ENCODE measurements at places on chromosomes 2 and 18.

DNA sequence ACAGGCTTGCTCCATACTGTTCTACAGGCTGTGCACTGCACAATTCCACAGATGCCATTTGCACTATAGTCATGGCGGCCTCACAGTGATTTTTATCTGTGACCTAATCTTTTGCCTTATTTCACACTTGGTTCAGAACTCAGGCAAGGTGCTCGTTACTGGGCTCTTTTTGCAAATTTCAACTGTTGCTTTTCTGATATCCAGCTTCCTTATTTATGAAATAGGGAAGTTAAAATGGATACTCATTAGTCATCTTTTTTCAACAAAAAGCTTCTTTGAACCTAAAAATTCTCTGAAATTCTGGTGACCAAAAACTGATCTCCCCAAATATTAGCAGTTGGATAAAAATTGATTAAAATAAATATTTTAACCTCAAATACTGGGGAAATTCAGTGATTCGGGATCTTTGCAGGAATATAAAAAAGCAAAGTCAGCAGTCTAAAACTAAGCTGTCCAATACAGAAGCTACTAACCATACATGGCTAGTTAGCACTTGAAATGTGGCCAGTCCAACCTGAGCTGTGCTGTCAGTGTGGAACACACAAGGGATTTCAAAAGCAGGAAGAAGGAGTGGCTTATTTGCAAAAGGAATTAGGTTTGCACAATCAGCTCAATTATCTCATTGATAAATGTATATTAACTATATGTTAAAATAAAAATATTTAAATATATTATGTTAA is 134.4 kb downstream of the COL4A4 start:
- DNase-seq = no peak

DNA sequence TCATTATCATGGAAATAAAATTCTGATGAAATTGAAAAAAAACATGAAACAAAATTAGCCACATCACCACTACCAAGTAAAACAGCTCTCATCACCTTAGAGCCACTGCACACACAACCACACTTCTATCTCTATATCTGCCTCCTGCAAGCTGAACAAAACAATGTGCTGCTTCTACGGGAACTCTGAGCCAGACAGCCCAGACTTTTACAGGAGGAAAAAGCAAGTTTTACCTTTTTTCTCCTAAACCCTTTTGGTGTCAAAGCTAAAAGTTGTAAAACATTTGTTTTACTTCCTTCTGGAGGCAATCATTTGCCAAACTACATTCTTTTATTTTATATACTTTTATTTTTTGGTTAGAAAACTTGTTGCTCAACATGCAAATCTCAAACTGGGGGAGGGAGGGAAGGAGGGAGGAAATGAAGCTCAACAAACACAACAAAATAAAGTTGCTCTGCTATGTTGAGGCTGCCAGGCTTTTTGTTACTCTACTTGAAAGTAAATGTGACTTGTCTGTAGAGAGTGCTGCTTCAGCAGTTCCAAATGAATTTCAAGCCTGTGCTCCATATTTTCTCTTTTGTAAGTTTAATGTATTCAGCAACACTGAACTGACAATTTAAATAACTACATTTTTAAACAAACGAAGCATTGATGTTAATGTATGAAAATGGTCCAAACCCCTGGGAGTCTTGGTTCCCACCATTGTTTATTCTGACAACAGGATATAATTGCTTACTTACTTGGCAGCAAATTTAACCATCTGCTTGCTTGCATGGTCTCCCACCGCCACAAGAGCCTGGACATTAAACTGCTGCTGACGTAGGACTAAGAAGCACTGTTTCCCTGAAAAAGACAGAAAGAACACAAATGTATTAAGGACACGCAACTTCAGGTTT is 24.5 kb downstream of the DARS1 start:
- DNase-seq = no peak

GRCh38 chr2:183349091-183349490 is 224.8 kb downstream of the NUP35 start:
- no peak for DNase-seq

DNA sequence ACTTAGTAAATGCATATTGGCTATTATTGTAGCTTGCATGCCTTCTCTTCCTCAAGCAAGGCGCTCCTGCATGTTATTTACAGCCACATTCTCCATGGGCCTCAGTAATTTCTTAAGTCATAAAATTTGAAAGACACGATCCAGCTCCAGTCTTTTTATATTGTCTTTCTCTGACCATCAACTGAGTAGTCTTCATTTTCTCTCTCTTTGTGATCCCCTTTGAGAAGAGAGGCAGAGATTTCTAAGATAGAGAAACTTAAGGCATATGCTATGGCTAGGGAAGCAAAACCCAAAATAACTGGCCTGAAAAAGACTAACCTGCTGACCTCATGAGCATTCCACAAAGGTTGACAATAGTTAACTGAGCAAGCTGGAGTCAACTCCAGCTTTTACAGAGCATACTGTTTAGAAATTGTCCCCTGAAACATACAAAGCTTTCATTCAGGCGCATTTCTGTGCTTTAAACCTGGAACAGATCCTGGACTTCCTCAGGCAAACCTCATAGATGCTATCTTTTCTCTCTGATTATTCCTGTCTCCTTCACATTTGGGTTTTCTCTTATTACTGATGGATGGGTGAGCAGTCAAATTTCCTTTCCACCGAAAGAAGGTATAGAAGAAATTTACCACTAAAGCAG is 4.6 kb downstream of the DPP4 start:
- DNase-seq = no peak

- DNase-seq = no peak
Observed at GRCh38 chr2:240728827-240729226, 37.2 kb downstream of the AQP12A start.

DNA sequence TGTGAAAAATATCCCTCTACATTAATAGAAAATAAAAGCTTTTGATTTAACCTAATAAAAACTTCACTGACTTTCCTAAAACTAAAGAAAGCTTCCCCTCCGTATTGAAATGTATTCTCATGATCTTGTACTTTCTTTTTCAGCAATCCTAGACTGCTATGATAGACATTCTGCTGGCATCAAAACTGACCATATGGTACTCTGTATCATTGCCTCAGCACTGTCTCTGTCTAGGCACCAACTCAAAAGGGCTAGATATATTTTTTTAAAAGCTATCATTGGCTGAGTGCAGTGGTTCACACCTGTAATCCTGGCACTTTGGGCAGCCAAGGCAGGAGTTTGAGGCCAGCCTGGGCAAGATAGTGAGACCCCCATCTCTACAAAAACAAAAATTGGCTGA is 32.9 kb downstream of the CDKL4 start:
- DNase-seq = no peak

DNA sequence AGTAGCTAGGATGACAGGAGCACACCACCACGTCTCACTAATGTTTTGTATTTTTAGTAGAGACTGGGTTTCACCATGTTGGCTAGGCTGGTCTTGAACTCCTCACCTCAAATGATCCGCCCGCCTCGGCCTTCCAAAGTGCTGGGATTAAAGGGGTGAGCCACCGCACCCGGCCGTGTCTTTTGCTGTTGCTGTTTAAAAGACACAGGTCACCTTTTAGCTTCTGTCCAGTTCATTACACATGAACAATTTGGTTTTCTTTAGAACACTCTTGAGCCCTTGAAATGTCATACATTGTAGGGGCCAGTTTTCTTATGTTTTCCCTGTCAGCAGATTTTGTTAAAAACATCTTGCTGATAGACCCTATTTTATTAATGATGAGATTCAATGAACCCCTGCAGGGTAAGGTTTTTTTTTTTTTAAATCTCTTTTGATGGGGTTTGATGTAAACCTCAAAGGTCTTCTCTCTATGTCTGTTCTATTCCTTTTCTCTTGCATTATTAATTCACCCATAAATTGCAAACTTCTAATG is 61.0 kb upstream of the AGPS start:
- DNase-seq = no peak

DNA sequence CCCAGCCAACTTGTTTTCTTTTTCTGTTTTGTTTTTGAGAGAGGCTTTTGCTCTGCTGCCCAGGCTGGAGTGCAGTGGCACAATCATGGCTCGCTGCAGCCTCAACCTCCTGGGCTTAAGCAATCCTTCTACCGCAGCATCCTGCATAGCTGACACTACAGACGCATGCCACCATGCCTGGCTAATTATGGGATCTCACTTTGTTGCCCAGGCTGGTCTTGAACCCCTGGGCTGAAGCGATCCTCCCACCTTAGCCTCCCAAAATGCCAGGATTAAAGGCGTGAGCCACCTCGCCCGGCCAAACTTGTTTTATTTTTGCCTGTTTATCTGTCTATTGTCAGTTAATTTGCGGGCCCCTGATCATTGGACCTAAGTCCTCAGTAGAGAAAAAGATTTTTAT is 61.6 kb upstream of the MSH6 start:
- no peak for DNase-seq

GRCh38 chr2:55992455-55992854 is 68.9 kb upstream of the EFEMP1 start:
- no peak for DNase-seq

- no peak for DNase-seq
Observed at GRCh38 chr2:230902180-230902899, 22.7 kb downstream of the GPR55 start.

DNA sequence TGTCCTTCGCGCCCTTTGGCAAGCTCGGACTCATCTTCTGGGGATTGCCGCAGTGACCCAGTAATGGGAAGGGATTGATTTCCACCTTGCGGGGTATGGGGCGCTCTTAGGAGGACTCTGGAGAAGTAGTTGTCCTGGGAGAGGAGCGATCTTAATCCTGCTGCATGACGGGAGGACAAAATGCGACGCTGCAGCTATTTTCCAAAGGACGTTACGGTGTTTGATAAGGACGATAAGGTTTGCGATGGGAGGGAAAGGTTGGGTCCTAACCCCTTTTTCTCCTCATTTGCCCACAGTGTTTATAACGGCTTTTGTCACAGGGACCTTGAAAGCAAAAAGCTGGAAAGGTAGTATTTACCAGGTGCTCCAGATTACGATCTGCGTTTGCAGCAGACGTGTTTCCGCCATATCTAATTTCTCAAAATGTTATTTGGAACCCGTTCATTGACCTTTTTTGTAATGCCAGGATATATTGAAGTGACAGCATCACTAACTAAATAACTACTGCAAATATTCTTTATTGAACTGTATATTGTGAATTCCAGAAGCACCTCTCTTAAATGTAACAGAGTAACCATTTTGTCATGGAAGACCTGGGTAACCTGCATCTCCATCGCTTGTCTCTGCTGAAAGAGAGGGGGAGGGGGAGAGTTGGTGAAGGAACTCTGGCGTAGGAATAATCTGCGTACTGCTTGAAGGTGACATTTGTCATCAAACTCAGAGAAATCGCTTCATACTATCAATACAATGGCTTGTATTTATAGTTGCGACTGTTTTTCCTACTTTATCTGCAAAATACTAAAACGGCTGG is 590 bp downstream of the MDH1 start:
- no peak for DNase-seq

GRCh38 chr2:43100883-43101662 is 125.3 kb downstream of the ZFP36L2 start:
- no peak for DNase-seq

DNA sequence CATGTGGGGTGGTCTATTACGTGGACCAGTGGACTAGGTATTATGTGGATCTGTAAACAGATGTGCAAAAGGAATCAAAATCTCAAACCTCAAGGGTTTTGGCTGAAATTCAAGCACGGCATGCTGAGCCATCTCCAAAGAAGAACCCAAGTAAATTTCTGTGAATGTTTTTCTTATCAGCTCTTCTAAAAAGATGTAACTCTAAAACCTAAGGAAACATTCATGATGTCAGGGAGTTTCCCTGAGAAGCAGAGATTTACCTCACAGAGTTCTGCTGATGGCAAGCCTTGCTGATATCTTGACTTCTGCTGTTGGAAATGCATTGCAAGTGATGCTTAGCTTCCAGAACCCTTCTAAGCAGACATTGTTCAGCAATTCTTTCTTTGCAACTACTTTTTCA is 21.6 kb downstream of the DSG4 start:
- no peak for DNase-seq

Data from stimulated activated CD8-positive, alpha-beta memory T cell treated with anti-CD3 and anti-CD28 coated beads, Interleukin-4, amount 100 ng/mL, for 1 hour (primary cell).